NCI-H187 (cell line): ENCODE measurements at places on chromosomes 6 and 20.

GRCh38 chr20:50464026-50464724 lies 46.0 kb upstream of the PTPN1 start:
- DNase-seq, result peak; percentile 15

DNA sequence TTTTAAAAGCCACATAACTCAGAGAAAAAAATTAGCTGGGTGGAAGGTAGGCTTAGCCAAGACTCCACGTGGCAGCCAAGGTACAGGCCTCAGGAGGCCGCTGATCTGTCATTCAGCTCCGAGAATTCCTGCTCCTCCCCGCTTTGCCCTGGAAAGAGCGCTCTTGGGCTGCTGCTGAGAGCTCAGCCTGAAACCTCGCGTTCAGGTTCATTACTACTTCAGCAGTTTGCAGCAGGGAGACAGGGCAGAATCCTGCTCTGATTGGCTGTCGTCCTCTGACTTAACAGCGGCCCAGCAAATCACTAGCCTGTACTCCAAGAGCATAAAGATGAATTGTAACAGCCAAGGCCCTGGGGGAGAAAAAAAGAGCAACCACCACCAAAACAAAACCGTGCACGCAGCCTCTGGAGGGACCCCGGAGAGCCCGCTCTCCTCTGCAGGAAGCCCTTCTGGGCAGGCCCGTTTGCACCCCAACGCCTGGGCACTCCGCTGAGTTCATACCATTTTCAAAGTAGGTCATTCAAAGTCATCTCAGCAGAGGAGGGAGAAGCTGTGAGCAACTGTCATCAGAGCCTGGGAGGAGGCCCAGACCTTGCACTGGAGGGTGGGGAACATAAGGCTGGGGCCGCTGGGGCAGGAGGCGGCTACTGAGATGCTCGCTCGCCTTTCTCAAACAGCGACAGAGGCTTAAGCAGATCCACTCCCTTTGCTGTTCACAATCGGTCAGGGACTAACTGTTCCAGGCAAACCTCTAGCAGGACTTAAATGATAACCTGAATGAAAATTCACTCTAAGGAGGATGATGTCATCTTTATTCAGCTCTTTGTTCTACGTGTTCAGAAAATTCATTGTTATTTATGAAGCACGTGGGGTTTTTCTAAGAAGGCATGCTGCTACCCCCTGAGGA lies 42.3 kb upstream of the ATXN1 start:
- DNase-seq, result no peak

GRCh38 chr20:23042270-23042669 lies 7.2 kb downstream of the SSTR4 start:
- DNase-seq, result no peak

- no peak for DNase-seq
Measured at GRCh38 chr20:47353692-47354463, 2.6 kb downstream of the ZMYND8 start.

- peak; percentile 2 for DNase-seq
Measured at GRCh38 chr20:34536798-34537394, 20.7 kb downstream of the DYNLRB1 start.

DNA sequence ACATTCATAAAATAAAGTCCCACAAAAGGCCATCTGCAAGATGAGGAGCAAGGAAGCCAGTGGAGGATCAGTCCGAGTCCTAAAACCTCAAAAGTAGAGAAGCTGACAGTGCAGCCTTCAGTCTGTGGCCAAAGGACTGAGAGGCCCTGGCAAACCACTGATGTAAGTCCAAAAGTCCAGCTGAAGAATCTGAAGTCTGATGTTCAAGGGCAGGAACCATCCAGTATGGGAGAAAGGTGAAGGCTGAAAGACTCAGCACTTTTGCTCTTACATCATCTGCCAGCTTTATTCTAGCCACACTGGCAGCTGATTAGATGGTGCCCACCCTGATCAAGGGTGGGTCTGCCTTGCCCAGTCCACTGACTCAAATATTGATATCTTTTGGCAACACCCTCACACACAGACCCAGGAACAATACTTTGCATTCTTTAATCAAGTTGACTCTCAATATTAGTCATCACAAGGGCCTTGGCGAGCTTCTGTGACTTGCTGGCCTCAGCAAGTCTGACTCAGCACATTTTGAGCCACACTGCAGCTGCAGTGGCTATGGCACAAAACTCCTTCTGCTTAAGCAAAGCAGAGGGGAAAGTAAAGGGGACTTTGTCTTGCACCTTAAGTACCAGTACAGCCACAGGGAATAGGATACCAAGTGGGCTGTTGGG lies 1370.3 kb upstream of the CITED2 start:
- no peak for DNase-seq

DNA sequence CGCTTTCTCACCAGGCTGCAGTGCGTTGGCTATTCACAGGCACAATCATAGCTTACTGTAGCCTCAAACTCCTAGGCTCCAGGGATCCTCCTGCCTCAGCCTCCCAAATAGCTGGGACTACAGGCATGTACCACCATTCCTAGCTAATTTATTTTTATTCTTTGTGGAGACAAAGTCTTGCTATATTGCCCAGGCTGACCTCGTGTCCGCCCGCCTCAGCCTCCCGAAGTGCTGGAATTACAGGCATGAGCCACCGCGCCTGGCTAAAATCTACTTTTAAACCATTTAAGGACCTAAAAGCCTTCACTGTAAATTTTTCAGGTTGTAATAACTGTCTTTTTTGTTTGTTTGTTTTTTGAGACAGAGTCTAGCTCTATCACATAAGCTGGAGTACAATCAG lies 15.2 kb downstream of the SAMHD1 start:
- no peak for DNase-seq

DNA sequence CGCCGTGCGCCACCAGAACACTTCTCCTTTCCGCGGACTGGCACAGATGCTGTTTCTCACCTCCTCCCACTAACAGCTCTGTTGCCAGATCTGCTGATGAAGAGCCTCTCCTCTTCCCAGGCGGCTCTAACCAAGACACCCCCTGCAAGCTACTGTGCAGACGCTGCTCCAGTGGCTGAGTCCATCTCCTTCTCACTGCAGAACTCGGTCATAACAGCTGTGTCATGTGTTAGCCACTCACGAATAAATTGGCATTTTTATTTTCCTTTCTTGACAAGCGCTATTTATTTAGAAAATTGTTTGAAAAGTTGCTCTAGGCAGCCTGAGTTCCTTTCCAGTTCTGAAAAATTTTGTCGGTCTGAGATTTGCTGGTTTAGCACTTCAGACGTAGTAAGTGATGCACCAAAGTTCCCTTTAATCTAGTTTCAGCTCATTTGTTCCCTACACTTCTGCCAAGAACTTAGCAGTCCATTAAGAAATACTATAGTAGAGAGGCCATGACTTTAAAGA lies 12.8 kb upstream of the PLEKHG1 start:
- no peak for DNase-seq

DNA sequence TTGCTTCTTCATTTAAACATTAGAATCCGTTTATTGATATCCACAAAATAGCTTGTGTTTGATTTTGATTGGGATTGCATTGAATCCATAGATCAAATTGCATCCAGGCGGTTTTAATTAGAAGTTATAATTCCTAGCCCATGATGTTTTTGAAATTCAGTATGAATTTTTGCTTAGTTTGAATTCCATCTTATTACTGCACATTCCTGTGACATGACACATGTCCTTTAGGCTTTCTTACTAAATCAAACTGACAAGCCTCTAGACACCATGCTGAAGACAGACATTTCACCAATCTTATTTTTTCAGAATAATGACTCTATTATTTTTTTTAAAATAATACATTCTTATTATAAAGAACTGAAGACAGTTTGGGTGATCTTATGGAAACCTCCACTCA lies 21.4 kb upstream of the PI16 start:
- DNase-seq, result no peak

DNA sequence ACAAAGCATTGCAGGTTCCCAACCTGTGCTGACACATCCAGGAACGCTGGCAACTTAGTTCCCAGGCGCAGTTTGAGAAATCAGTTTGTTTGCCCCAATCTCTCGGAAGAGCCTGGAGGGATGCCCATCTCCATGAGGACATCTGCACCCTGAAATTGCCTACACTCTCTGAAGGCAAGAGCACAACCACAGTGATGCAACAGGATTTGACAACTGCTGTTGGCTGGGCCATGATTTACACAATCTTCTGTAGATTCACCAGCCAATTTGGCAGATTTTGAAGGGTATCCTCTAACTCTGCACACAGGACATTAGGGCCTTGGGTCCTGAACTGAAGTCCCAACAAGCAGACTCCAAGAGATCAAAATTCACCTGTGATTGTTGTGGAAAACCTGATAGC lies 3.4 kb downstream of the APMAP start:
- no peak for DNase-seq

GRCh38 chr20:36591854-36592641 lies 13.5 kb upstream of the RAB5IF start:
- DNase-seq, result no peak

DNA sequence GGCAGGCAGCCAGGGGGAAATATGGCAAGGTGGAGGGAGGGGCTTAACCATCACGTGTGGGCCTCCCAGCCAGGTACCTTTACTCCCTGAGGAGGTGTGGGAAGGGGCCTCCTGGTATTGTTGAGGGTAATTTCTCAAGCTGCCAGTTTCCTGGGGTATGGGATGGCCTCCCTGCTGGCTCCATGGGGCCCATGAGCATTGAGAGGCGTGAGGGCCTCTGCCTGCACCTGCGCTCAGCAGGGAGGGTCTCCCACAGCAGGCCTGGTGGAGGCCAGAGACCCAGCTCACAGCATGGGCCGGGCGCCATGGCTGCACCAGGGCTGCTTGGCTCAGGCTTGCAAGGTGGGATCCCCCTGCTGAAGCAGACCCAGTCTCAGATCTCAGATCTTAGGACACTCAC lies 113.0 kb downstream of the GRM4 start:
- DNase-seq, result no peak

DNA sequence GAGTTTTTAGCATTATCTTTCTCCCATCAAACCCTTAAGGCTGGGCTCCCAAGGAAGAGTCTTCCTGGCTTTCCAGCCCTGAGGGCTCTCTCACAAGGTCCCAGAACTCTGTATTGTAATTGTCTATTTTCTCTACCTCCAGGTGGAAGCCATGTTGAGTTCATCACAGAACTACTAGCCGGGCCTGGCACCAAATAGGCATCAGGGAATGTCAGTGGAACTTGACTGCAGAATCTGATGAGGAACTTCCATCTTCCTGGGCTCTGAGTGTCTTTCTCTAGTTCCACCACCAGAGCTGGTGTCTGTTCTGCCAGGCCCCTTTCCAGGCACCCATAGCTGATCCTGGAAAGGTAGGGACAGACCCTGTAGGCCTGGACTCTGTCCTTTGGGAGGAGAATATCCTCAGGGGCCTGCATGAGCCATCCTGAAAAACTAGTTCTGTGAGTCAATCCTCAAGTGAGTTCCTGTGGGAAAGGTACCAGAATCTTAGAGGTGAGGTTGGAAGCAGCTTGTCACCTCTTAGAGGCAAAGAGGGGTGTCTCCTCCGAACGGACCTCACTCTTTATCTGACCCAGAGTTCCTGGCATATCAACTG lies 11.1 kb upstream of the TOP1 start:
- DNase-seq, result no peak

GRCh38 chr6:56595490-56596122 lies 47.1 kb downstream of the DST start:
- no peak for DNase-seq

GRCh38 chr20:51966296-51966971 lies 164.1 kb upstream of the SALL4 start:
- DNase-seq, result no peak

- DNase-seq, result no peak
Measured at GRCh38 chr6:137471497-137471896, 22.7 kb downstream of the OLIG3 start.

DNA sequence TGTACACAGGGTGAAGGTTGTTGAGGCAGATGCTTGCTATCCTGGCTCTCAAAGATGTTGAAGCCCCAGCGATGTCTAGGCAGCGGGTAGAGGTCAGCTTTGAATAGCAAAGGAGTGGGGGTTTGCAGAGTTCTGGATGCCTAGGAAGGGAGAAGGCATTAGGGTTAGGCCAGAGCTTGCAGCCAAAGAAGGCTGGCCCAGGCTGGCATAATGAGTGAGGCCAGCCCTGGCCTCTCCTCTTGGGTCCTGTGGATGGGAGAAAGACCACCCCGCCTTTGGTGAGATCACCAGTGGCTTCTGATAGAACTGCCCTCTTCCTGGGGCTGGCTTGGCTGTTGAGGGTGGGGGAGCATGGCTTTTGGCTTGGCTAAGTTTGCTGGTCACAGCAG lies 406 bp upstream of the WFDC5 start:
- DNase-seq, result no peak

DNA sequence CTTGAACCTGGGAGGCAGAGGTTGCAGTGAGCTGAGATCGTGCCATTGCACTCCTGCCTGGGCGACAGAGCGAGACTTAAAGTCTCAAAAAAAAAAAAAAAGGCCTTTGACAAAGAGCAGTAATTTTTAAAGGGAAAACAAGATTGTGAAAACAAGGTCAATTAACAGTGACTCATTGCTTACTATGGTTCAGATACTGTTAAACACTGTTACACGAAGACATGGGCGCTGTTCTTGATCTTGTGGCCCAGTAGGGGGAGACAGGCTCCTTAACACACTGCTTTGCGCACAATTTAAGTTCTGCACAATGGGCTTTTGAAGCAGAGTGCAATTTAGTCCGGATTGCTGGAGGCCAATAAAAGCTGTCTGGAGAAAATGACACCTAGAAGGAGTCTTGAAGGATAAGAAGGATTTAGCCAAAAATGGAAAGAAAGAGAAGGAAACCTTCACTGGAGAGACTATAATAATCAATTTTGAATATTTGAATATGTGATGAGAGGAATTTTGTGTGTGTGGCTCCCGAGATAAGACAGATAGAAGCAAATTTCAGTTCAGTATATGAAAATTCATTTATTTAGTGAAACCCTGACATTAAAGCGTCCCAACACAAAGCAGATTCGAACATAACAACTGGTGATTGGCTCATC lies 6.0 kb upstream of the LATS1 start:
- no peak for DNase-seq

GRCh38 chr6:128007658-128008057 lies 106.8 kb upstream of the THEMIS start:
- DNase-seq, result no peak

DNA sequence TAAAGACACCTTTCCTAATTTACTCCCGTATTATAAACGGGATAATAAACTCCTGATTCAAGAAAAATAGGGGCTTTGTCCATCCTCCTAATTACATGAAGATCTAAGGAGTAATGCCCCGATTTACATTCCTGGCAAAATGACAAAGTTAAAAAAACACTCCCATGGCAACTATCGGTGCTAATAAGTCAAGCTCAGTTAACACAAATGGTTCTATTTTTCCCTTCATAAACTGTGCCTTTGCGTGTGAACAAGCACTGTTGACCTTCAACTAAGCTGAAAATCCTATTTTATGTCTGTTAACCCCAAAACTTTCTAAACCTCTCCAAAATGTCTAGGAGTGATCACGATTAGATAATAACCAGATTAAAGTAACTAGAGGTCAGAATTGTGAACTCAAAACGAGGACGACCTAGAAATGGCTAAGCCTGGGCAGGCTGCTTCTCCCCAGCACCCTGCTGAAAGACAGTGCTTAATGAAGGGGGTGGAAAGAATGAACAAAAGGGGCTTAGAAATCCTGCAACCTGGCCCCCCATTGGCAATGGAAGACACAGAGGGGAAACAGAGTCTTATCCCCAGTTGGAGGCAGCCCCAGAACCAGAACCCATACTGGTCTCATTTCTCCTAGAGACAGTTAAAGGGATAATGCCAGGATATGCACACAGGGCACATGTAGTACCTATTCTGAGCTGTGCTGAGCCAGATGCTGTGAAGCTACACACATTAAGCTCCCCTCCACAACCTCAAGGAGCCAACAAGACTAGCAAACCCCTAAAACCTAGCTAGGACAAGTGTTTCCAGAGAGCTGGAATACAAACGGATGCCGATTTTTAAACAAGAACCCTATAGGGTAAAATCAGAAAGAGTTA lies 23.0 kb downstream of the SLC23A2 start:
- DNase-seq, result no peak

- no peak for DNase-seq
Measured at GRCh38 chr6:114051031-114051430, 80.1 kb upstream of the HDAC2 start.

- peak; percentile 93 for DNase-seq
Measured at GRCh38 chr6:123967905-123968304, 164.2 kb downstream of the NKAIN2 start.
